ENCODE measurements at places on chromosomes 7 and 10. TPM values are rescaled to one million over a fixed set of nuclear protein-coding genes. Genes with fewer than 3 reads are reported as not detected.

Gene GALNT17
- total RNA-seq = 29.8 TPM

DNA sequence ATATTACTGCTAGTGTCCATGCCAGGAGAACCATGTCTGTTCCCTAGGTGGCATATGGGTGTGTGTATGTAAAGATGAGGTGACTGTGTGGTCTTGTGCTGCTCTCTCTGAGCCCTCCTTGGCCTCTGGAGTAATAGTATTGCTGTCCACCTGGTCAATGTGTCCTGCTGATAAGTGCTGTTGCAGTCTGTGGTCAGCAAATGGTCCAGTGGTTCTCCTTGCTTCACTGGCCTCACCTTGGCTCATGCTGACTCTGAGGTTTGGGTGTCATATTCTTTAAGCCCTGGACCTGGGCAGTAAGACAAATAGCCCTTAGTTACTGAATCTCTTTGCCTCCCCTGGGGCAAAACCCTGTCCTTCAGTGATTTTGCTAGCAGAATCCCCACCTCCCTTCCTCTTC lies 56.8 kb downstream of the TPST1 start:
- no peak for DNase-seq

DNA sequence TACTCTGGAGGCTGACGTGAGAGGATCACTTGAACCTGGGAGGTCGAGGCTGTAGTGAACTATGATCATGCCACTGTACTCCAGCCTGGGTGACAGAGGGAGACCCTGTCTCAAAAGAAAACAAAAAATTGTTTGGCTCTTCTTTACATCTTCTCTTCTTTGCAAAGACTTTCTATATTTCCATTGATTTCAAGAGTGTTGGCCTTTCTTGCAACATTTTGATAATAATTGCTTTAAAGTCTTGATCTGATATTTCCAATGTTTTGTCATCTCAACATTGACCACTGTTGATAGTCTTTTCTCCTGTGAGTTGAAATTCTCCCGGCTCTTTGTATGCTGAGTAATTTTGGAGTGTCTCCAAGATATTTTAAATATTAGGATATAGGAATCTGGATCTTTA lies 17.8 kb upstream of the CLDN4 start:
- no peak for DNase-seq

GRCh38 chr10:7956508-7956907 lies 98.0 kb upstream of the GATA3 start:
- DNase-seq = no peak

DNA sequence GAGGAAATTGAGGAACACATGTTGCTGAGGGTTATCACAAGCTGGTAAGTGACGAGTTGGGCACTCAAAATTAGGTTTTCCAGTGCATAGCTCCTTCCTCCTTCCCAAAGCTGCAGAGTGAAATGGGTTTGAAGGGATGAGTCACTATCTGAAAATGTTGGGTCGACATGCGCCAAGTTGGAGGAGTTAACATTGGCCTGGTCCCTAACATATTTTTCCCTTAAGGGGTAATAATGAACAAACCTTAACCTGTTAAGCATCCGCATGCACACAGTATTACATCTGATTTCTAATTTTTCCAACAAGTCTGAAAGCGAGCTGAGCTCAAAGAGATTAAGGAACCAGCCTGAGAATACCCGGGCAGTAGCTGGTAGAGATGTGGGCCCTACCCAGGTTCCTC lies 20.7 kb upstream of the TECTB start:
- DNase-seq = no peak

DNA sequence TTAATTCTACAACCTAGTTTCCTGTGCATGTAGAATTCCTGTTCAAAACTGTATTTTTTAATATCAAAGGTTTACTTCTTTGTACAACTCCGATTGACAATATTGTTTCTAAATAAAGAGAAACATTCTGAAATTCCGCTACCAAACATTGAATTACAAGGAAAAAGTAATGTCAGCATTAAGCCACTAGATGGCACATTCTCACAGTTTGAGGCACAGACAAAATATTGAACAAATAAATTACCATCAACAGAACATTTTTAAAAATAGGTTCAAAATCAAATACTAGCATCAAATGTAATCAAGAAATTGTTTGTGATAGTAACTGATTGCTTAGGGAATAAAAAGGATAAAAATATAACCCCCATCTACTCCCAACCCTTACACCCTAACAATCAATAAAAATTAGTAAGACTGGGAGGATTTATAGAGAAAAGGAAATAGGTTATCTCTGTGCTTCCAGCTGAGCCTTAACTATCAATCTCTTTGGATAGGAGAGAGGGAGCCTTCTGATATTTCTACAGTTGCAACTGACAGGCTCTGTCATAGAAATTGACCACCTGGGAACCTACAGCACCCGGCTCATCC lies 86.6 kb upstream of the C7orf33 start:
- no peak for DNase-seq

DNA sequence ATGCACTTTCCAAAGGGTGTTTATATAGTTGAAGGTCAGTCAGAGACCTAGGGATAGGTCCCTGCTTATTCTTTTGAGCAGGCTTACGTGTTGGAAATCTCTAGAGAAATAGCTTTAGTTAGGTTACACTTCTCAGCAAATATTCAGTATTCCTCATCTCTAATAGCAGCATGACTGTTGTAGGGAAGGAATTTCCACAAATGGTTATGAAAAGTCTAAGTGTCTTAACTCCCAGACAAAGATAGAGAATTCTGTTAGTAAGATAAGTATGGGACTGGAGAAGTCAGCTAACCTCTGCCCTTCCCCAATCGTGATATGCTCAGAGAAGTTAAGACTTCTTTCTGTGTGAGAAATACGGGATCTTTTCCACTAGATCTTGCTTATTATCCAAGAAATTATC lies 16.5 kb downstream of the SGPL1 start:
- no peak for DNase-seq

DNA sequence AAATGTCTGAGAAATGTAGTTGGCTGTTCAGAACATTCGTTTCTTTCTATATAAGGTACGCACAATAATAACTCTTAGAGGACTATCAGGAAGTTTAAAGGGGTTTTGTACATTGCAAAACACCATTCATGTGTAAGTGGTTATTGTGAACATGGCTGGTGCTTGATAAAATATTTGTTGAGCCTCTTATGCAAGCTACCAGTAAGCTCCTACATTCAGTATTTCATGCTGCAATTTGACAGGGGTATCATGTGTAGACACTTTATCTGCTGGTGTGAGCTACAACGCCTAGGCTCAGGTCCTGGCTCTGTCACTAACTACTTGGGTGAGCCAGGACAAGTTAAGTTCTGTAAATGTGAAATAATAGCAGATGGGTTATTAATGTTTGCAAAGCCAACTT lies 75.5 kb downstream of the MAP3K8 start:
- no peak for DNase-seq

Gene PDE6C
- not detected for total RNA-seq

Measured in ascending aorta (tissue), 2 donors.